Activated CD8-positive, alpha-beta memory T cell treated with anti-CD3 and anti-CD28 coated beads for 36 hours (primary cell): ENCODE measurements at places on chromosomes 16 and 17. TPM values are rescaled to one million over a fixed set of nuclear protein-coding genes. Genes with fewer than 3 reads are reported as not detected.

Gene G6PC1
- total RNA-seq, result not detected

Gene NOXO1
- 0.36 TPM for total RNA-seq

Gene CA7
- total RNA-seq, result not detected

Gene EFNB3
- 0.08 TPM for total RNA-seq

Gene KRTAP4-9
- not detected for total RNA-seq

Gene PPM1E
- not detected for total RNA-seq

Gene TOM1L1
- 0.36 TPM for total RNA-seq

Gene CEP131
- total RNA-seq, result 12.9 TPM

Gene CYB561
- total RNA-seq, result 8.6 TPM

Gene MAF
- 51.6 TPM for total RNA-seq

Gene CRYBA1
- not detected for total RNA-seq

Gene C16orf96
- 0.08 TPM for total RNA-seq

Gene PRR29
- total RNA-seq, result 0.59 TPM

Gene RHOT2
- total RNA-seq, result 147 TPM

Gene KCNG4
- not detected for total RNA-seq

Gene EIF1
- total RNA-seq, result 1,415 TPM

Gene KRTAP3-2
- not detected for total RNA-seq

Gene TBC1D3I
- total RNA-seq, result 0.44 TPM

Gene NTN3
- not detected for total RNA-seq

Gene HAGH
- 35.8 TPM for total RNA-seq

Gene CCDC78
- 8.6 TPM for total RNA-seq

Gene HOXB7
- 0.73 TPM for total RNA-seq

Gene KRT15
- total RNA-seq, result not detected

Gene NECAB2
- total RNA-seq, result not detected

Gene C16orf54
- 22.9 TPM for total RNA-seq

Gene DHX38
- total RNA-seq, result 87.6 TPM

Gene TNFRSF17
- not detected for total RNA-seq

Gene CACNG5
- not detected for total RNA-seq

Gene CCL15
- not detected for total RNA-seq

Gene MLX
- 59.9 TPM for total RNA-seq

Gene CCL17
- 5.3 TPM for total RNA-seq

Gene ACE
- total RNA-seq, result 0.51 TPM

Gene DHRS11
- total RNA-seq, result 15.5 TPM

Gene ITGAD
- not detected for total RNA-seq

Gene PRCD
- not detected for total RNA-seq

Gene TK2
- total RNA-seq, result 4.6 TPM

Gene RCVRN
- total RNA-seq, result not detected

Gene CMTM2
- 0.17 TPM for total RNA-seq

Gene SPNS2
- total RNA-seq, result 0.61 TPM

Gene SOX8
- total RNA-seq, result 0.63 TPM

Gene HERPUD1
- 133 TPM for total RNA-seq

Gene OR2C1
- total RNA-seq, result not detected

Gene AIPL1
- total RNA-seq, result not detected

Gene KRT31
- not detected for total RNA-seq

Gene NOD2
- total RNA-seq, result 2.3 TPM

Gene CRYM
- total RNA-seq, result not detected

Gene WFIKKN2
- not detected for total RNA-seq

Gene PKD1
- 70.7 TPM for total RNA-seq

Gene DHRS7C
- not detected for total RNA-seq

Gene RNF222
- total RNA-seq, result not detected

Gene SBK1
- total RNA-seq, result 2.7 TPM

Gene DDX52
- 38.8 TPM for total RNA-seq

Gene SLC6A2
- total RNA-seq, result not detected

Gene FBXW10
- total RNA-seq, result not detected
